Endothelial cell of umbilical vein (primary cell): ENCODE measurements at places on chromosomes 5 and 9.

DNA sequence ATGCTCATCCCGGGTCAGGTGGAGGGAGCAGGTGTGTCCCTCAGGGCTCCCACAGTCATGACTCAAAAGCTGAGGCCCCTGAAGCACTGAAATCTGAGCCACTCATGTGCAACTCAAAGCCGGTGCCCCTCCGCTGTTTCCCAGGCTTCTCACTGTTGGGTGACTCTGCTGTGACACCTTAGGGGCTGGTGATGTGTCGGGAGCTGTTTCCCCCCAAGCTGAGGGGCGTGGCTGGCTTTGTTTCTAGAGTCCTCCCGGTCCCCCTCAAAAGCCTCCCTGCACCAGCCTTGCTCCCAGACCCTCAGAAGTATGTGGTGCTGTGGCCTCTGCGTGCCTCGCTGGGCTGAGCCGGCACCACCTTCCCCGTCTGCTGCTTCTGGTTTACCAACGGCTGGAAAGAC, 39.7 kb downstream of the PLPP7 start:
- no peak for DNase-seq

GRCh38 chr5:174642816-174643405, 81.5 kb upstream of the MSX2 start:
- no peak for DNase-seq

DNA sequence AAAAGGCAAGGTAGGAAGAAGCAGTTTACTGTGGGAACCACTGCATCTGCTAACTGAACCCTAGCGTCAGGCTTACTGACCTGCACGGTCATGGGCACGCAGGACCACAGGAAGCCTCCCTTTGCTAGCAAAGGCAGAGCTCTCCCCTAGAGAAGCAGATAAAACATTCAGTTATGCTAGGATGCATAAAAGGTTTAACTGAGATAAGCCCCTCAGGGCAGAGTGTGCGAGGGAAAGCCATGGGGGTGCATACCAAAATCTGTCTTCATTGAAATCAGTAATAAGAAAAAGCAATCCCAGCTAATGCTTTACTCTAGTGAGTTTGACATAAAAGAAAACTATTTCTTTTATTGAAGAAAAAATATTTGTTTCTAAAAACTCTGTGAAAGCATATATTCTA, 2403.7 kb upstream of the C9orf72 start:
- DNase-seq: no peak

DNA sequence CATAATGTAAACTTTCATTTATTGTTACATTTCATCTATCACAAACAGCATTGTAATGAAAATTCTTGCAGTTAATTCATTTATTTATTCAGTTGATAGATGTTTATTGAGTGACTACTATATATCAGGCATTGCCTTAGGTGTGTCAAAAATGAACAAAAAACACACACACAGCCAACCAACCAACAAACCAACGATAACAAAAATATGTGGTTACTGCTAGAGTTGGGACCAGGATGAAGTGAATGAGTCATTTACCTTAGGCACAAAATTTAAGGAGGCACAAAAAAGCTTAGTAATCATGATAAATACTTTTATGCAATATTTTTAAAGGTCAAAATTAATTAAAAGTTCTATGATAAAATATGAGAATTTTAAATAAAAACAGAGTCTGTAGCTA, 223.4 kb downstream of the CSNK1G3 start:
- no peak for DNase-seq

- no peak for DNase-seq
These were observed 126.4 kb upstream of the GPR151 start for GRCh38 chr5:146642410-146642809.

- DNase-seq: no peak
These were observed 811.7 kb upstream of the GRAMD2B start for GRCh38 chr5:125611541-125611940.

DNA sequence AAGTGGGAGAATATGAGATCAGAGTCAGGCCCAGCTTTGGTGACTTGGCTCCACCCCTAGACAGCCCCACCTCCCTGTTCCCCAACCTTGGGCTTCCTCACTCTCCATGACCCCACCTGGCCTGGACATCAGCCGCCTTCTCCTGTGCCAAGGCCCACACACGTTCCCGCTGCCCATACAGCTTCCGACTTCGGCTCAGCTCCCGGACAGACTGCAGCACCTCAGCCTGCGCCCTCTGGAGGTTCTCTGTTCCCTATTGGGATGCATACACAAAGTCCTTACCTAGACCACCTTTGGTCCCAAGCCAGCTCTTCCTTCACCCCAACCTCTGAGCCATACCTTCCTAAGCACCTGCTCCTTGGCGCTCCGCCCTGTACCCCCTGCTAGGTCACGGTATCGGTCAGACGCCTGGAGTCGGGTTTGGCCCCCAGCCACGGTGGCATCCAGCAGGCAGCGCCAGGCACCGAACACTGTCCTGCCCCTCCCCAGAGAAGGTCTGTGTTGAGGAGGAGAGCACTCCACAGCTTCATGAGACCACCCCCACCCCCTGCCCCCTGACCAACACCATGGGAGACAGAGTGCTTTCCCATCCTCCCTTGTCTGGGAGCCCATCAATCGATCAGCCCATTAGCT, 2.0 kb downstream of the FCHSD1 start:
- DNase-seq: no peak

GRCh38 chr5:96076451-96076850, 114.8 kb upstream of the ELL2 start:
- no peak for DNase-seq

DNA sequence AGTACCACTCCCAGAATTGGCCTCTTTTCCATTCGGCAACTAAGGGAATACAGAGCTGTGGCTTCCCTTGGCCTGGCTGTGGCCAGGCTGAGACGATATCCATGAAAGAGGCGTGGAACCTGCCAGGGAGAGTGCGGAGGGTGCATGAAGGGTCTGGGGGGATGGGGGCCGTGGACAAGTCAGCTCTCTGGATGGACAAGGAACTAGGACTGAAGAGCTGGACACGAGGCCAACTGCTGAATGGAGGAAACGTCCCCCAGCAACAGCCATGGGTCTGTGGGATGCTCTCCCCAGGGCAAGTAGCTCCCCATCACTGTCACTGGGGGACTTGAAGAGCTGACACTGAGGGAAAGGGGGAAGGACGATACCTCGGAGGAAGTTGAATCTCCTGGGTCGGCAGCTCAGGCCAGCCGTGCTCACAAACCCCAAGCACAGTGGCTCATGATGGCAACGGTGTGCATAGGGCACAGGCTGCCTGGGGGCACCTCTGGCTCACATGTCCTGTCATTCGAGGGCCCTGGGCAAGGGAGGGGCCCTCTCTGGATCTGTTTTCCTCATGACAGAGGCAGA, 4.1 kb upstream of the OLFM1 start:
- DNase-seq: no peak

- DNase-seq: peak; percentile 85
These were observed 38.8 kb downstream of the CARTPT start for GRCh38 chr5:71757590-71758543.

DNA sequence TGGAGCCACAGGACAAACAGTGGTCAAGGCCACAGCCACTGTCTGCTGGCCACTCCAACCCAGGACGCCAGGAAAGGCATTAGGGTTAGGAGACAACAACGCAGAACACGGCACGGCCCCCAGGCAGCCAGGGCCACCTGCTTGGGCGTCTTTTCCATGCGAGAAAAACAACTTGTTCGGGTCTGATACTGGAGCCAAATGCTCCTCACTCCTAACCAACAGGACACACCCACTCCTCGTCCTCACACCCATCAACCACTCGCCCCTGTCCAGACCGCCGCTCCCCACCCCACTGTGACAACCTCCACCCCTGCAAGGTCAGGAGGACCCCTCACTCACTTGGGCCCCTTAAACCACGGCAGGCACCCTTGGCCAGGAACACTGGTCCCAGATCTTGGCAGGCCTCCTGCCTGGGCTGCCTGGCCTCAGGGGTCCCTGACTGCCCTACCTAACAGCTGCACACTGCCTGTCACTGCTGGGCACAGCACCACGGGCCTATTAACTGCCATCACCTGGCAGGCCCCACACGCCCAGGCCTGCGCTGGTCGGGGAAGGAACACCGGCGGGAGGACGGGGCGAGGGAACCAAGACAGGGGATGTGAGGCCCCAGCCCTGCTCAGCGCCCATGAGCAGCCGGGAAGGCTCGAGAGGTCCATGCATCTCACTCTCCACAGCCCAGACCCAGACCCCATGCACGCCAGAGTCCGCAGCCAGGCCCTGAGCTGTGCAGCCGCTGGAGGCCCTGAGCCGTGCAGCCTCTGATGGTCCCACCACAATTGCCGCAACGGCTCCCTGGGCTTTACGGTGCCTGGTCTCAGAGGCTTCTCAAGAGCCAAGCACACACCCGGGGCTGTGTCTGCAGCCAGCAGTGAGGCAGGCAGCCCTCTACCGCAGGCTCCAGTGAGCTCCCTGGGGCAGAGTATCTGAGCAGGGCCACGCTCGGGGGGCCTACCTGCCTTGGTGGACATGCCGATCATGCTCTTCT, 13.8 kb downstream of the CLPTM1L start:
- DNase-seq: no peak

DNA sequence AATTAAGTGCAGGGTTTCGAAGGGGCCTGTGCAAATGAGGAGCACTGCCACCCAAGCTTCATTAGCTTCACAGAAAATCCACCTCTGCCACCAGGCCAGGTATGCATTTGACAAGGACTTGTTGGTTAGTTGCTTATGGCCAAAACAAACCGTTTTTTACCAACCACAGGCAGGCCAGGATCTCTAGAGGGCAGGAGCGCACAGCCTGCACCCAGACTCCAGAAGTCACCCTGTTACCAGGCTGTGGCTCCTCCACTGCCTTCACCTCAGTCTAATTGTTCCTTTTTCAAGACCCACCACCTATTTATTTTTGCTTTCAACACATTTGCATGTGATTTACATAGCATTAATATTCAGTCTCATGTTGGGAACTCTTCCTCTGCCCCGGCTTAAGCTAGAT, 78.3 kb upstream of the HSPA9 start:
- no peak for DNase-seq

GRCh38 chr9:126630458-126631237, 16.9 kb downstream of the LMX1B start:
- DNase-seq: no peak

GRCh38 chr9:71072587-71072986, 48.8 kb downstream of the TRPM3 start:
- no peak for DNase-seq

- peak; percentile 78 for DNase-seq
These were observed 17.3 kb upstream of the ODF2 start for GRCh38 chr9:128438343-128439109.

GRCh38 chr5:150778517-150779396, at the start of gene SMIM3:
Gene SMIM3, plus strand, starts transcription at chr5:150778757. Its CDS starts 16,684 bp downstream, at chr5:150795441.
- peak; percentile 58 for DNase-seq

DNA sequence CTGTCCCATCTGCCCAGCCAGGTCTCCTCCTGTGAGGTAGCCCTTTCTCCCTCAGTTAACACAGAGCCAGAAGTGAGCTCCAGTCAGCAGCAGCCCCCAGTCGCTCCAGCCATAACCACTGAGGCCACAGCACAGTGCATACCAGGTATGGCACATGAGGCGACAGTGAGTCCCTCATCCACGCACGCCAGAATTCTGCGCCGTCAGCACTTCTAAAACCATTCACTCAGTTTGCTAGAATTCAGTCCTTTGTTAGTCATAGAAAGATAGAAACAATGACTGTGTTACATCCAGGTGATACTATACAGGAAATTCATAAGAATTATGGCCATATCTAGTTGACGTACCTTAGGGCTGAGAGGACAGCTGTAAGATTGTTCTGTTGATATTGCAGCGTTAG, 88.5 kb downstream of the KIAA1958 start:
- DNase-seq: no peak

DNA sequence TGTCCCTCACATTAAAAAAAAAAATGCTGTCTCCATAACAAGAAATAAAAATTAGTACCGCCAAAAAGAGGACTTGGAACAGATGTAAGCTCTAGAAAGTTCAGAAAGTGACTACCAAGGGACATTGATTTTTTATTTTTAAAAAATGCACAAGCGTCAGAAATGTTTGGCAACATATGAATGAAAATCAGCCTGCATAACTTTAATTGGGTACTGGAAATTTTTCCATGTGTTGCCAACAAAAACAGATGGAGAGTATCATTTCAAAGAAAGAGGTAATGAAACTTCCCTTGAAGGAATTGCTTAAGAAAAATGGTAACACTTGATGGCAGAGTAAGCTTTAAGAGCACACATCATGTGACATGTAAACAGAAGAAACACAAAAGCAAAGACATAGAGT, 47.2 kb downstream of the OR2K2 start:
- DNase-seq: no peak

- DNase-seq: no peak
These were observed 62.9 kb upstream of the DMRTA1 start for GRCh38 chr9:22383718-22384117.

DNA sequence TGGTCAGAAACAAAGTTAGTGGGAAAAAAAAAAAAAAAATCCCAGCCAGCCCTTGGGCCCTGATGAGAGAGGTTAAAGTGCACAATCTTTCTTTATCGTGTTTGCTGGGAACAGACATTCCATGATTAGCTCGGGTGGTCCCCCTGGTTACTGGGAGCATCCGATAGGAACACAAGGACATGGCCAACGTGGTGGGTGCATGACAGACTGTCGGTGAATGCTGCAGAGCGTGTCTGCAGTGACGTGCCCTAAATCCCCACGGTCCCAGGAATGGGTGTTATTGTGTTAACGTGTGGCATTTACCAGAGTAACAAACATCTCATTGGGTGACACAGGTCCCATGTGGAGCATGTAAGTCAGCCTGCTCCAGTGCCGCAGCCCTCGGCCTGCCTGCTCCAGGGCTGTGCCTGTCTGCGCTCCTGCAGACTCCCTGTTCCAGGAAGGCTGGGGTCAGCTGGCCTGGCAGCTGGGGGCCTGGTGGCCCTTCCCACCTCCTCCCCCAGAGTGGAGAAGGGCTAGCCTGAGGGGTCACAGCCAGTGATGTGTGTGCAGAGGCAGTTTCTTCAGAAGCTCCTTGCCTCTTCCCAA, 34.3 kb upstream of the TBC1D2 start:
- DNase-seq: no peak

DNA sequence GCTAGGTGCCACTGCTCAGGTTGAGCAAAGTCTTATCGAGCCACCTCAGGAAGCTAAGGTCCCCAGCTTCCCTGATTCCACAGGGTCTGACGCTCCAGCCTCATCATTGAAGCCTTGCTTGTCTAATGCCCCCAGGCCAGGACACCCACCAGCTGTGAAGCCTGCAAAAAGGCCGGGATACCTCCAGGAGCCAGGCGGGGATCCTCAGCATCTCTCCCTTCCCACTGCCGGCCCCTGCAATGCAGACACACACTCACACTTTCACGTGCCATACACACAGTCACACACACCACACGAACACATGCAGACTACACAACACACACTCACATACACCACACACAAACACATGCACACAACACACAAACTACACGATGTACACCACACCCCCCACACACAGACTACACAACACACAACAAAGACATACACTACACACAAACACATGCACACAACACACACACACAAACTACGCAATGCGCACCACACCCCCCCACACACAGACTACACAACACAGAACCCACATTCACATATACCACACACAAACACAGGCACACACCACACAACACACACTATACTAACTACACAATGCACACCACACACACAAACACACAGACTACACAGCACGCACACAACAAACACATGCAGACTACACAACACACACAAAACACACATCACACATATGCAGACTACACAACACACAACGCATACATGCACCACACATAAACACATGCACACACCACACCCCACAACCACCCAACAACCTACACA, 17.8 kb upstream of the S1PR3 start:
- no peak for DNase-seq

GRCh38 chr9:35341585-35341984, 148.3 kb upstream of the RUSC2 start:
- peak; percentile 94 for DNase-seq

GRCh38 chr9:32782476-32783167, 718 bp upstream of the TMEM215 start:
- no peak for DNase-seq
